ENCODE measurements at places on chromosomes 11 and 22. TPM values are rescaled to one million over a fixed set of nuclear protein-coding genes. Genes with fewer than 3 reads are reported as not detected.

OVOL1 gene
- total RNA-seq = not detected

PATE4 gene
- not detected for total RNA-seq

OR6A2 gene
- 0.26 TPM for total RNA-seq

TUBGCP6 gene
- 27.4 TPM for total RNA-seq

OR10G8 gene
- not detected for total RNA-seq

OR2AG1 gene
- not detected for total RNA-seq
